Pulmonary artery endothelial cell (primary cell): ENCODE measurements at places on chromosomes 2 and 18. TPM values are rescaled to one million over a fixed set of nuclear protein-coding genes. Genes with fewer than 3 reads are reported as not detected.

Gene FEV
- not detected in 2 replicates for total RNA-seq

Gene SLC14A1
- total RNA-seq, result not detected in 2 replicates

Gene LIMS4
- 11.1 and 12.4 TPM in 2 replicates for total RNA-seq

Gene KIF5C
- total RNA-seq, result under 0.01 and 0.18 TPM in 2 replicates

Gene EVX2
- total RNA-seq, result not detected in 2 replicates

Gene GBX2
- 3.9 and 6.4 TPM in 2 replicates for total RNA-seq

Gene CCDC102B
- 0.28 and 1.7 TPM in 2 replicates for total RNA-seq

Gene SERPINB8
- total RNA-seq, result 33.8 and 36.0 TPM in 2 replicates

Gene TMEM178A
- 0.28 and 0.99 TPM in 2 replicates for total RNA-seq

Gene CTLA4
- not detected in 2 replicates for total RNA-seq

Gene DCDC2C
- total RNA-seq, result not detected in 2 replicates

Gene SERPINB13
- total RNA-seq, result not detected in 2 replicates

Gene TANC1
- total RNA-seq, result 55.0 and 78.7 TPM in 2 replicates

Gene LIMS2
- total RNA-seq, result 5.7 and 12.4 TPM in 2 replicates

Gene GNLY
- not detected in 2 replicates for total RNA-seq

Gene GALNT3
- total RNA-seq, result 0.11 and 0.13 TPM in 2 replicates

Gene CDK15
- not detected in 2 replicates for total RNA-seq

Gene DYNAP
- total RNA-seq, result not detected in 2 replicates

Gene ACMSD
- not detected in 2 replicates for total RNA-seq

Gene AQP12B
- total RNA-seq, result not detected in 2 replicates

Gene PPM1B
- 16.0 and 20.0 TPM in 2 replicates for total RNA-seq

Gene B3GNT2
- total RNA-seq, result 34.6 TPM in 2 replicates

Gene MOGAT1
- total RNA-seq, result not detected in 2 replicates
